ENCODE measurements at places on chromosomes 5 and 9. TPM values are rescaled to one million over a fixed set of nuclear protein-coding genes. Genes with fewer than 3 reads are reported as not detected.

Gene NMUR2
- total RNA-seq = not detected

Gene FOXD4L5
- not detected for total RNA-seq

Gene TMEM232
- total RNA-seq = 0.86 TPM

Gene OSMR
- total RNA-seq = 20.1 TPM

Gene CCL19
- total RNA-seq = not detected

Gene CCDC69
- 3.0 TPM for total RNA-seq

Gene SIGMAR1
- 178 TPM for total RNA-seq

Gene SHISAL2B
- not detected for total RNA-seq

Gene SPAAR
- 0.29 TPM for total RNA-seq

Gene PDE8B
- 0.35 TPM for total RNA-seq

Gene BSPRY
- 8.8 TPM for total RNA-seq

Gene RUSC2
- 21.7 TPM for total RNA-seq

Gene GRXCR2
- not detected for total RNA-seq

Gene GLRA1
- total RNA-seq = not detected

Gene IL13
- total RNA-seq = not detected

Gene ECSCR
- 0.12 TPM for total RNA-seq

Gene KDM4C
- 16.5 TPM for total RNA-seq

Gene ANKRD31
- 0.12 TPM for total RNA-seq

Gene FRMD3
- 1.4 TPM for total RNA-seq

Gene PLAC8L1
- total RNA-seq = not detected

Gene STPG3
- total RNA-seq = not detected

Gene GLRX
- total RNA-seq = 181 TPM

Gene PGGT1B
- 4.6 TPM for total RNA-seq

Gene DNAJB5
- total RNA-seq = 11.1 TPM

Gene ABCA2
- 3.0 TPM for total RNA-seq

Gene FGF18
- total RNA-seq = not detected

Gene ARHGEF28
- 58.2 TPM for total RNA-seq

Gene TAF7
- 40.6 TPM for total RNA-seq

Gene IFNB1
- not detected for total RNA-seq

Gene MLANA
- total RNA-seq = not detected

Gene ADCY2
- not detected for total RNA-seq

Gene HK3
- 0.43 TPM for total RNA-seq

Gene KCNIP1
- total RNA-seq = 2.0 TPM

Gene PCAT7
- total RNA-seq = not detected

Gene SLC34A3
- 0.07 TPM for total RNA-seq

Gene MYOT
- total RNA-seq = not detected

Gene SCGB3A2
- not detected for total RNA-seq

Gene RLN2
- 6.0 TPM for total RNA-seq

Gene SLC1A1
- 32.1 TPM for total RNA-seq

Gene SPAG8
- 0.12 TPM for total RNA-seq

Gene PROB1
- 2.7 TPM for total RNA-seq

Gene NTRK2
- 0.46 TPM for total RNA-seq

Gene FOXD4L3
- not detected for total RNA-seq

Gene ZNF354C
- 3.1 TPM for total RNA-seq

Gene QSOX2
- 17.8 TPM for total RNA-seq

Gene CDC37L1
- total RNA-seq = 21.8 TPM

Gene PCYOX1L
- total RNA-seq = 6.1 TPM

Gene ROR2
- 3.1 TPM for total RNA-seq

Gene DOCK2
- 18.4 TPM for total RNA-seq

Gene SOX30
- total RNA-seq = 0.23 TPM

Gene GDF9
- 0.52 TPM for total RNA-seq

Gene KIAA0825
- 0.87 TPM for total RNA-seq

Gene ECPAS
- 57.9 TPM for total RNA-seq

Gene FSD1L
- 1.6 TPM for total RNA-seq

Gene FAXDC2
- total RNA-seq = 0.52 TPM

All from epithelial cell of proximal tubule (primary cell).